ENCODE measurements at places on chromosomes 5 and 9.

DNA sequence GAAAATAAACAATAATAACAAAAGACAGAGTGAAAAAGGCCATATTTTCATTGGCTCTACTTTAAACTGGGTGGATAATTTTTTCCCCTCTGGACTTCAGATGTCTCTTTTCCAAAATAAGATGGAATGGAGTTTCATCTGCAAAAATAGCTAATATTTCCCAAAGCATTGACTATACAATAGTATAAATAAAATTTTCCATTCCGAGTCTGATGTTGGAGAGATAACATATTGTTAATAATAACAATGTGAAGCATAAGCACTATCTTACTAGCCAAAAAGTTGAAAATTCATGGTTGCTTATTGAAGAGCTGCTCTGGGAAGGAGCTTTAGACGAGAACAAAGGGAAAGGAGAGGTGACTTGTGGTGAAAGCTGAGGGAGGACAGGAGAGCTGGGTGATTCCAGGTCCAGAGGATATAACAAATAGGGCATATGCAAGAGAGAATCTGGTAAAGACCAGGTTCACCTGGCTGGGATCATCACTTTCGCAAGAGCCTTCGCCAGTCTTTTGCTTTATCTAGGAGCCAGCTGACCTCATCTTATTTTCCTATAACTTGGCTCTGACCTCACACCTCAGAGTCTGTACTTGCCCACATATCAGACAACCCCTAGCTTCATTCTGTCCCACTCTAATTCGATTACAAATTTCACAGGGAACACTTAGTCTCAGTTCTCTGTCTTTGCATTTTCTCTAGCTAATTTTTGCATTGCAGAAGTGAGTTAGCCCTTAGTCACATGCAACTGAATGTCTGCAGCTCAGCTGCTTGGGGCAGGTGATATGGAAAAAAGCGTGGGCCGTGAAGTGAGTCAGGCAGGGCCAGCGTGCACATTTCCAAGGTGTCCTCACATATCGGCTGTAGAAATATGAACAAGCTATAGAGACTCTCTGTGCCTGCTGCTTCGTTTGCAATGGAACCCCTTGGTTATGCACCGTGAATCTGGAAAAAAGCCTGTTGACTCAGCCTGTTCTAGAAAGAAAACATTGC, 7.6 kb upstream of the ZNF474 start:
- no peak for DNase-seq

GRCh38 chr9:18379073-18379811, 94.7 kb upstream of the ADAMTSL1 start:
- DNase-seq = no peak

DNA sequence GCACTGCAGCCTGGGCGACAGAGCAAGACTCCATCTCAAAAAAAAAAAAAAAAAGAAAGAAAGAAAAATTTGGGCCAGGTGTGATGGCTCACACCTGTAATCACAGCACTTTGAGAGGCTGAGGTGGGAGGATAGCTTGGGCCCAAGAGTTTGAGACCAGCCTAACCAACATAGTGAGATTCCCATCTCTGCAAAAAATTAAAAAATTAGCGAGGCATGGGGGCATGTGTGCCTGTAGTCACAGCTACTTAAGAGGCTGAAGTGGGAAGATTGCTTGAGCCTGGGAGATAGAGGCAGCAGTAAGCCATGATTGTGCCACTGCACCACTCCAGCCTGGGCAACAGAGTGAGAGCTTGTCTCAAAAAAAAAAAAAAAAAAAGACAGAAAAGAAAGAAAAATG, 2.9 kb upstream of the SIT1 start:
- DNase-seq = no peak

DNA sequence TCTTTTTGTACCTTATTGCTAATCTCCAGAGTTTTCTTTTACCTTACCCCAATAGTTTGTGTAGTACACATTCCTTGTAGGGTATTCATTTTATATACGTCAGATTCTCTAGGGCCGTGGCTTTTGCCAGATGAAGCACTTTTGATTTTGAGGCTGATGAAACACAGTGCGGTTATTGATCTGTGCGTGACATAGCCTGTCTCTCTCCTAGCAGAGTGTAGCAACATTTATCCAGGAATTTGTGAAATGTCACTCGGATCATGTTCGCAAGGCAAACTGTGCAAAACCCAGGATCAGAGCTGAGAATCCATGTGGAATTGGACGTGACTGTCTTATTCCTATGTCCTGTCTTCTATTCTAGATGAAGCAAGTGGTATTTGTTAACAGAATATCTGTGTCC, 142.0 kb upstream of the SH3GL2 start:
- no peak for DNase-seq

DNA sequence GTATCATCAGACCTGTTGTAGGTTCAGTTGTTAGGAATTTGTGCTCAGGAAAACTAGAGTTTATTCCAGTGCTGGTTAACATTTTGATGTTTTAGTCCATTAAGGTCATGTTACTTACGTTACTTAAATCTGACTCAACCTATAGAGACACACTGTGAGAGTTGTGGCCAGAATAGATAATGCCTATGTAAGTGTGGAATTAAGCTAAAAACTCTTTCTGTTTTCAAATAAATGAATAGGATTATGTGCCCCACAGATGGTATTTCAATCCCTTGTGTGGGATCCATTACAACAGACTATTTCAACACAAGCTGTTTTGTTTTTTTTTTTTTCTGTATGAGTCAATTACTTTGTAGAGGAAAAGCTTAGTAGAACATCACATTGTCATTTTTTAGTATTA, 68.1 kb downstream of the MEGF10 start:
- DNase-seq = no peak

DNA sequence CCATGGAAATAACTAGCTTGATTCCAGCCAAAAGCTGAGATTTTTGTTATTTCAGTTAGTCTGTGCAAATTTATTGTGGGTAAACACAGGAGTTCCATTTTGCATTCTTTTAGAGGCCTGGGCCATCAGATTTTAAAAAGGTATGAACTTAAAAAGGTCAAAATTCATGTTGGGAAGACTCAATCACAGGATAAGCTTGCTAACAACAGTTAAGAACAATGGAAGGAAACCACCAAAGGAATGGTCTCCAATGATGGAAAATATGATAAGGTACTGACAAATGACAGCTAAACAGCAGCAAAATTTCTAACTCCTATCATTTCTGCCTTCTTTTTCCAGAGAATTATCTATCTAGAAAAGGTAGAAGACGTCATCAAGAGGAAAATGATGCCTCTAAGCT, 16.0 kb downstream of the ABITRAM start:
- no peak for DNase-seq

DNA sequence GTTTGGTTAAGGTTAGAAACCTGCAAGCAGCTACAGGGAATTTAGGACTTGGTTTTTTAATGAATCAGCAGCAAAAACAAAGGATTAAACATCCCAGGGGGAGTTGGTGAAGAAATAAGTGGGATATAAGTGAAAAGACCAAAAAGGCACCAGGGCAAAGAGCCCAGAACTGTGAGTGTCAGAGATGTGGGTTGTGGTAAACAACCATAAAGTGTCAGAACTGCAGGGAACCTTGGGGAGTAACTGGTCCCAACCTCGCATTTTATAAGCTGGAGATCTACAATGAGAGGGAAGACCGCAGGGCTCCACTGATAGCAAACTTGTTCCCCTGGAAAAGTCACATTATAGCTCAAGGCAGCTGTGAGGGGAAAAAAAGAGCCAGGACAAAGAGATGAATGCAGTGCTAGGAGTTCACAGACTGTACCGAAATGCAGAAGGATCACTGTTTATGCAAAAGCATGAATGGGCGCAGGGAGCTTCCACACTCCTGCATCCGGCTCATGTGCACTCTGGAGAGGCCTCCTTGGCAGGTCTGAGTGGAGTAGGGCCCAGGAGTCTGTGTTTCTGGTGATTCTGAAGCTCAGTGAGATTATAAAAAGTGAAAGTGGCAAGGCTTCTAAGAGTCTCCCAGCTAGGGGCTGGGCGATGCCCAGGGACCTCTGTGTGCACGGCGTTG, 156.3 kb downstream of the GOLPH3 start:
- no peak for DNase-seq

- DNase-seq = no peak
Measured at GRCh38 chr5:96528826-96529474, 95.9 kb upstream of the PCSK1 start.

- no peak for DNase-seq
Measured at GRCh38 chr9:121551985-121552753, 52.5 kb upstream of the GGTA1 start.

DNA sequence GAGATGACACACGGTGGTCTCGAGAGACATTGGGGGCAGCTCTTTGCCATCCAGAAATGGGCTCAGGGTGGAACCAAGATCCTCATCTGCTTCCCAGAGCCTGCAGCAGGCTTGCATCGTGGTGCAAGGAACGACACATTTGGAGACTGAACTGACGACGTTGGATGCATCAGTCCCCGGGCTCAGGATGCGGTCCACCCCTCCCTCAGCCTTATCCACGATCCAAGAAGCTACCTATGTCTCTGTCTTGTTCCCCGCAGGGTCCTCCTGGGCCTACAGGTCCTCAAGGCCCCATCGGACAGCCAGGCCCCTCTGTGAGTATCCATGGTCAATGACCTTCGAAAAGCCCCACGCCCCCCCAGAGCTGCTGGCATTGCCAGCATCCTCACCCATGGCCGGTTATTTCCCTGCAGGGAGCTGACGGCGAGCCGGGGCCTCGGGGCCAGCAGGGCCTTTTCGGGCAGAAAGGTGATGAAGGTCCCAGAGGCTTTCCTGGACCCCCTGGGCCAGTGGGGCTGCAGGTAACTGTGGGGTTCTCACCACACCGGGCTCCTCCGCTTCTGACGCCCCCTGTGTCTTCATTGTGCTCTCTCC, 69.4 kb upstream of the FCN2 start:
- no peak for DNase-seq

DNA sequence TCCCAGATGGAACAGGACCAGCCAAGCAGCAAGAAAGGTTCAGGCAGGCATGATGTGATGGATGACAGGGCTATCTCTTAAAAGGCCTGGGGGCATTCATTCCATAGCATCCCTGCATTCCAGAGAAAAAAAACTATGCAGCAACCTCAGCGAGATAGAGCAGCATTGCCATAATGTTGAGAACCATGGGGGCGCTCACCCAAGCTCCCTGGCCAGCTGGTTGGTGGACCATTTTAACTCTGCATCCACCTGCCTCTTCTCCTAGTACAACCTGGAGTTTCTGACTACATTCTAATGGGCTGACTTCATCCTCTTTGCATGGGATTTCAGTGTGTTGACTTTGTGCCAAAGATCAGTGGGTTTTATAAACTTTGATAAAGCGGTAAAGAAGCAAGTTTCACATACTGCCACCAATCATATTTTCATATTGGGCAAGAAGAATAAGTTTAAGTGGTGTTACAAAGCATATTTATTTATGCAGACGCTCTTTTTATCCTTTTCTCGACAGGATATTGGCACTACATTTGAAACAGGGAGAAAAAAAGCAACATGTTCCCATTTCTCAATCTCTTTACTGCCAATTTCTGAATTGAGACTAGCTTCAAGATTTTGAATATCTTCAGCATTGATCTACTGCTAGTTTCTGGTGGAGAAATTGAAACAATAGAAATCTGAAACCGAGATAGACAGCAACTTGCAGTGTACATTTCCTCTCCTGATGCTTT, 378.3 kb upstream of the WWC1 start:
- no peak for DNase-seq

DNA sequence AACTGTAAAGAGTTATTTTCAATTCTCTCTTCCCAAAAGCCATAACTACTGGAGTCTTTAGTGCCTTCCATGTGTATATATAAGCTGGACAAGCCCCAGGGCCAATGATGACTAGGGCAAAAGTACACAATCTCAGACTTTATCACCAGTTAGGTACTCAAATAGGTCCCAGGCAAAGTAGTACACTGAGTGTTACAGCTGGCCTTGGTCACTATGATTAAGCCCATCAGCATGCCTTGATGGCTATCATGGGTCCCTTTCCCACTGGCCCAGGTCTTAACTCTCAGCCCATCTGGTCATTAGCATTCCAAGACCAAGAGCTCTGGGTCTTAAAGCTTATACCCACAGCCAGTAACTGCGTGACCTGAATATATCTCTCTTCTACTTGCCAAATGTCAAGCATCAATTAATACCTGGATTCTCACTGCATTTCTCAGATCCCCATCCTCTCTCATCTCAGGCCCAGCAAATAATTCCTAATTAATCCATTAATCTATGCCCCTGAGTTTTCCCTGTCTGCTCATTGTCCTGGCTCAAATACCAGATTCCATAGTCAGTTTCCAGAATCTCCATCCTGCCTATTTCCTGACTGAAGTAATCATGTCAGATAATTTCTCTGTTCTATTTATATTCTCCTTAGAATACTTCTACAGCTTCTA, 62.3 kb downstream of the NR6A1 start:
- DNase-seq = no peak

DNA sequence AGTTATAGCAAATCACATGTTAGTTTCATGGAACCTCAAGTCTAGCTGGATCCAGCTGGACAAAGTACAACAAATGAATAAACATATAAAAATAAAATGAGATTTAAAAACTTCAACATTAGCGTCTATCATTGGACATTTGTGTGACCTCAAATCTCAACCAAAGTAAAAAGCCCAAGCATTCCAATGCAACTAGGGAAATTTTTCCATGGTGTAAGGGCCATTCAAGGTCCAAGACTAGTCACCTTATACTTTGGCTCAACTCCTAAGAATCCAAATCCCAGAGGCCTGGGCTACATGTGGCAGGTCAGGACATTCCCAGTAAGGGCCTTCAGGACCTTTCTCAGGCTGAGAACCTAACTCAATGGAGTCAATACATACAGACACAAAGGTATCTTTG, 137.4 kb upstream of the DMAC1 start:
- DNase-seq = no peak

DNA sequence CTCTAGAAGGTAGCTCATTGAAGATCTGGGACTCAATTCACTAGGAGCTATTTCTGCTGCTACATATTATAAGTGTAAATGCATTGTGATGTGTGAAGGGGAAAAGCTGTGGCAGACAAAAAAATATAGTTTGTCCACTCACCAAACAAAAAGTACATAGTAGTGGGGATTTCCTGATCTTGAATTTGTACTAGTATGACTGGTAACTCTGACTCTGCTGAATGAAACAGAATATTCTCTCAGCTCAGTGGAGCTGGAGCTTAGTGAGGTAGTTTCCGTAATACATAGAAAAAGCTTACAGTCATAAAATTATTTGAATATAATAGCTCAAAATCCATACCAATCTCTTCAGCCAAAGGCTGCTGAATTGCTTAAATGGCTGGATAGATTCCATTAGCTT, 455.6 kb upstream of the CD180 start:
- peak; percentile 3 for DNase-seq

- DNase-seq = no peak
Measured at GRCh38 chr9:74610523-74611061, 113.5 kb downstream of the RORB start.

GRCh38 chr9:16246785-16247184, 623.7 kb downstream of the BNC2 start:
- no peak for DNase-seq
